ENCODE measurements at places on chromosomes 7 and 10.

GRCh38 chr7:23462846-23463245 is 7.4 kb downstream of the IGF2BP3 start:
- DNase-seq, result no peak

DNA sequence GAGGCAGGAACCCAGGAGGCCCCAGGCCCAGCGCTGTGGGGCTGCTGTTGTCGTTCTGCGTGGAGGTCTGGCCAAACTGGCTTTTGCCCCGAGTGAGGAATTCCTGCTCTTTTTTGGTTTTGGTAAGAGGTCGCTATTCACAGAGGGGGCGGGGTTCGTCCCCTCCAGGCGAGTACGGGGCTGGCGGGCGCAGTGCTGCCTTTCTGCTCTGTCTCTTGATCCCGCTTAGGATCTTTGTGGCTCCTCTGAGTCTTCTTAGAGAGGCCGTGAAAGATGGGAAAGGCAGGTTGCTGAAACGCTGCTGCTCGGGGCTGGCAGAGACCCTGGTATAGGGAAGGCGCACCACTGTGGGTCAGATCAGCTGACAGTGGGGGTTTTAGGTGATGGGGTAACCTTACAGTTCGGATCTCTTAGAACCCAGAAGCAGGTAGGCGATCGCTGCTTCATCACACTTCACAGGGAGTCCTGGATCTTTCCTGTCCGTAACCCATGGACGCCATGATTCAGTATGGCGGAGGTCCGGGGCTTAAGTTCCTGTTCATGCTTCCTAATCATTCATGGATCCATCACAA is 136.7 kb downstream of the KIF20B start:
- DNase-seq, result no peak

DNA sequence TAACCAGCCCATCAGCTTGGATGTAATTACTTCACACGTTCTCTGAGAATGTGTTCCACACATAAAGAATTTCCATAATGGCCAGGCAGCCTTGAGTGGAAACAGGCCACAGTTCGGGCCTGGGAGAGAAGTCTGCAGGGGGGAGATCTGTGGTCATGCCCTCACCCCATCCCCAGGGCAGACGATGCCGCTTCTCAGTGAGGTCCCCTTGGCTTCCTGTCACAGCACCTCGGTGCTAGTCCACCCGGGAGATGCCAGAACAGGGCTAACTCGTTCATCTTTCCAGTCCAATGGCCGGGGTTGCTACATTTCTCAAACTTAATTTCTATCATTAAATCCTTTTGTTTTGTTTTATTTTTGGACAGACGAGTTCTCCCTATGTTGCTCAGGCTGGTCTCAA is 624.1 kb downstream of the PTPRN2 start:
- DNase-seq, result no peak

DNA sequence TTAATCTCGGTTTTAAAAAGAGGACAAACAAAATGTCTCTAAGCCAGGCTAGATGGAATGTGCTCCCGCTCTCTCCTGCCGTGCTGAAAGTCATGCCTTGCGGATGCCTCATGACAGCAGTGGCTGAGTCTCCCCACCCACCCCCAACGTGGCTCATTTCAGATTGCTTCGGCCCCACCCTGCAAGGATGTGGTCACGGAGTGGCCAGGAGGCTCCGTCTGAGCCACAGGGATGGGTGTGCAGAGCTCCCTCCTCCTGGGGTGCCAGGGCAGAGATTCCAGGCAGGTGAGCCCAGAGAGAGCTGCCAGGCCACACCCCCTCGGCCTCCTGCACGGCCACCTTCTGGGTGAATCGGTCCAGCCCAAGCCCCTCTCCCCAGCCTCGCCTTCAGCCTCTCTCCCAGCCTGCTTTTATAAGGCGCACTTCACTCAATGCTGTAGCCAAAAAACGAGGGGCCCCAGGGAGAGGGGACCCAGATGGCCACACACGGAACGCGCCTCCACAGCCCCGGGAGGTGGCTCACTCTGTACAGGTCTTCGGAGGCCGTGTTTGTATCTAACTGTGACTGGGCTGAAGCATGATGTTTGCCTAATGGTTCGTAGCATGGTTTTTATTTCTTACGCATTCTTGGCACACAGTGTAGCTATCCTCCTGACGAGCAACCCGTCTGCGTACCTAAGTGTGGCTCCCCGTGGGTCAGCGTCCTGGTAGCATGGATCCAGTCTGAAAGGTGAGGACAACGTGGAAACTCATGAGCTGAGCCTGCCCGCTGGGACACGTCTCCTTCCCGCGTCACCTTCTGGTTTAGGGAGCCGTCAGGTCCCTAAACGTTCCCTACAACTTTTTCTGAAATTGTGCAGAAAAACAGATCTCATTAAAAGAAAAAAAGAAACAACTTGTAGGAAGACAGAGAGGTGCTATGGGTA is 413.8 kb upstream of the FOXK1 start:
- no peak for DNase-seq

DNA sequence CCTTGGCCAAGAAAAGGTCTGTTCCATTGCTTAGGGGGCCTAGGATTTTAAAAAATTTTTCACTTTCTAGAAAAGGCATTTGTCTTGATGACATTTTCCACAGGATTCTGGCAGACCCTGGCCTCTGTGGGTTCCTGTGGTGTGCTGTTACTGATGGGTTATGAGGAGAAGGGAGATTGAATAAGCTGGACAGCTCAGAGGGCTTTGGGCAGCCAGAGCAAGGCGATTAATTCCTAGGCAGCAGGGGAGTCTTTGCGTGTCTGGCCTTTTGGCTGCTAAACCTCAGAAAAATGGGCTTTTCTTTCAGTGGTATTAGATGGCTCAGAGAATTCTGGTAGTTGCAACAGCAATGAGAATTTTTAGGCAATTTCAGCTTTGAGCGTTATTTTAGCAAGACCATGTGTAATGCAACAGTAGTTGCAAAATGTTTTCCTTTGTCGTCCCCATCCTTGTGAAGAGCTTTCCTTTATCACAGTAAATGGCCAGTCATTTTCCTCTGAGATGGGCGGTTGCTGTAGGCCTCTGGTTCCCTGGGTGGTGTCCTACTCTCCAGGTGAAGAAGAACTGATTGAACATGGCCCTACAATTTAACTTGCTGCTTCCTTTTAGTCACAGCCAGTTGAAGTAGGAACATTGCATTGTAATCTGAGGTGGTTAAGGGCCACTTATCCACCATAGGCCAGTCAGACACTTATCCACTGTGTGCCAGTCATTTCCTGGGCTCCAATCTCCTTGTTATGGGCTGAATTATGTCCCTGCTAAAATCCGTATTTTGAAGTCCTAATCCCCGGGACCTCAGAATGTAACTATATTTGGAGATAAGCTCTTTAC is 43.2 kb downstream of the SH2D4B start:
- DNase-seq, result no peak

- DNase-seq, result no peak
Measured at GRCh38 chr7:51228386-51228958, 88.1 kb downstream of the COBL start.

GRCh38 chr7:83520726-83521125 is 128.2 kb downstream of the SEMA3E start:
- no peak for DNase-seq

GRCh38 chr7:44145969-44146911 is 5.1 kb upstream of the MYL7 start:
- DNase-seq, result peak; percentile 69

GRCh38 chr10:110035070-110035921 is 27.5 kb downstream of the ADD3 start:
- no peak for DNase-seq

DNA sequence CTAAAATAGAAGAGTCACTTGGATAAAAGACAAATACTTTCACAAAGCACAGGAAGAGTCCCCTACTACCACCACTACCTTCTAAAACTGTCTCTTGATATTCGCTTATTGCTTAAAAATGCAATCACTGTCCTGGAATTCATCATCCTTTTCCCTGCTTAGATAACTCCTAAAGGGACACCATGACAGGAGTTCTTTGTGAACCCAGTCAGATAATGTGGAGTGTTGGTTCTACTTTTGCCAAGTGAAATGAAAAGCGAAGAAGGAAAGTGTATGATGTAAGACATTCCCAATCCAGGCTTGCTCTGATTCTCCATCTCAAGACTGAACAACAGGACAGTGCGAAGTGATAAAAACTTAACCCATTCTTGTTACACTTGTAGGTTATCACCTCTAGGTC is 103.0 kb downstream of the MTERF1 start:
- no peak for DNase-seq

GRCh38 chr7:14420768-14421167 is 431.3 kb upstream of the ETV1 start:
- no peak for DNase-seq

GRCh38 chr7:44367475-44368043 is 42.2 kb upstream of the CAMK2B start:
- no peak for DNase-seq

GRCh38 chr7:100582041-100582579 is 3.8 kb downstream of the LRCH4 start:
- DNase-seq, result no peak

GRCh38 chr7:2717293-2718261 is 29.6 kb downstream of the AMZ1 start:
- DNase-seq, result no peak

GRCh38 chr7:55071411-55072175 is 52.8 kb downstream of the EGFR start:
- DNase-seq, result no peak

DNA sequence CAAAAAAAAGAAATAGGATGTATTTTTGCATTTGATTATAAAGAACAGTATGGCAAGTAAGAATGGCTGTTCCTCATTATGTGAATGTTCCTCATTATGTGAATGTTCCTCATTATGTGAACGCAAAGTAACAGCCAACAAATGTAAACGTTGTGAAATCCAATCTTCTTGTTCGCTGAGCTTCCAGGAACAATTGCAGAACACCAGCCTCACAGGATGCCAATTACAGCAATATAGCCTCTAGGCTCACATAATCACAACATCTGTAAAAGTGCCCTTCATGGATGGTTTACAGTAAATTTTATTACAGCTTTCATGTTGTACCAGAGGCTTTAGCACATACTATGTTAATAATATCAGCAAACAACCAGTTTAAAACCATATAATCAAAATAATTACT is 71.6 kb downstream of the THSD7A start:
- DNase-seq, result no peak

DNA sequence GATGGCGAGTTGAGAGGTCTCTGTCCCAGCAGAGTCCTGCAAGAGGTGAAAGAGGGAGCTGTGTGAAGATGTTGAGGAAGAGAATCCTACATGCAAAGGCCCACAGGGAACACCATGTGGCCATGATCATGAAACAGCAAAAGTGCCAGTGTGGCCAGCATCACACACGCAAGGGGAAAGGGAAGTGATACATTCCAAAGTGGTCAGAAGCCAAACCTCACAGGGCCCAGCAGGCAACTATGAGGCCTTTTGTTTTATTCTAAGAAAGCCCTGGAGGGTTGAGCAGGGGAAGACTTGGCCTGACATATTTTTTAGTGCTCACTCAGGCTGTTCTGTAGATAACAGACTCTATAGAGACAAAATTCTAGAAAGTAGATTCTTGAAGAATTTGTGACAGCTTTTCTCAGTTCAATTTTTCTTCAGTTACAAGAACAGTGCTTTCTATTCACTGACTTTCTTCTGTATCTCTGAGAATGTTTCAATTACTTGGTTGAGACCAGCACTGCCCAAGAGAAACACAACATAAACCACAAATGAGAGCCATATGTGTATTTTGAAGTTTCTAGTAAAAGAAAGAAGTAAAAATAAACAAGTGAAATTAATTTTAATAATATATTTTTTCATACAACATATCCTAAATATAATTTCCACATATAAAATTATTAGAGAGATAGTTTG is 82.3 kb downstream of the HTR7 start:
- DNase-seq, result no peak

GRCh38 chr10:122854648-122855047 is 9.0 kb upstream of the CUZD1 start:
- no peak for DNase-seq

- DNase-seq, result no peak
Measured at GRCh38 chr7:146961617-146962016, 845.0 kb downstream of the CNTNAP2 start.

GRCh38 chr10:103439776-103440175 is 12.4 kb downstream of the CALHM2 start:
- no peak for DNase-seq

DNA sequence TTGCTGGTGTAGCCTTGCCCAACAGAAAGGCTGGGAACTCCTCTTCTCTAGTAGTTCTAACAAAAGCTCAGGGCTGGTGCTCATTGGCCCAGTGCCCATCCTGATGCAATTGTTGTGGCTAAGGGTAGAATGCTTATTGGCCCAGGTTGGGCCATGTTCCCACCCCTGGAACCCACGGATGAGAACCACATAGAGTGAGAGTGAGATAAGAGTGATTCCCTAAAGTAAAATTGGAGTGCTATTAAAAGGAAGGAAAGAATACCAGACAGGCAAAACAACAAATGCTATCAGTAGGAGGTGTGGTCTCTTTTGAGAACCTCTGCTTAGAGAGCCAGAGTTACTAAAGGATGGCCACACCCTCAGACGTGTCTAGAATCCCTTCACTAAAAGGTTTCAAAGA is 49.2 kb downstream of the LGI1 start:
- no peak for DNase-seq

GRCh38 chr7:93980744-93981479 is 23.2 kb downstream of the BET1 start:
- no peak for DNase-seq

DNA sequence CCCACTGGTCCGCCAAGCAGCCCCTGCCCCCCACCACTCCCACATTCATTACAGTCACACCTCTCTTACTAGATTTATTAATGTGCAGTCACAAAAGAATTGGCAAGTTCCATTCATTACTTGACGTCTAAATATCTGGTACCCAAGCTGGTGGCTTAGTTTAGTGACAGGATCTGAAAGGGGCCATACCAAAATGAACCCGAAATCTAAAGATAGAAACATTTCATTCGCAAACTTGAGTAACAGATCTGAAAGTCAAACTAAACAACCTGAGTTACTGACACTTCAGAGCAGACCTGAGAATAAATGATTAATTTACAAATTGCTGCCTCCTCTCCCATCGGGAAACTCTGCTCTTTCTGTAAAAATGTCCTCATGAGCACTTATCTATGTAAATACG is 53.4 kb downstream of the TNS3 start:
- no peak for DNase-seq

DNA sequence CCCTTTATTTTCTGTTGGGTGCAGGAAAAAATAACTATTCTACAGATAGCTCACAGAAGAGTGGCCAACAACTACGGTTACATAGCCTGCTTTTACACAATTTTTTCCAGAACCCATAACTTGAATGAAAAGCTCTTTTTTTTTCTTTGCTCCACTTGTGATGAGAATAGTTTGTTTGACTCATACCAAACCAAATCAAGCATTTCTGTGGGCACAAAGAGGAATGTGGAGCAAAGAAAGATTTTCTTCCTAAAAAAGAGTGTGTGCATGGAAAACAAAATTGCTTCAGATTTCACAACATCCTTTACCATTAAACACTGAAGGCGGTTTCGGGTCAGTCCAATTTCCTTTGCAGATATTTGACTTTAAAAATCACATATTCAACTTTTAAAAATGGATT is 54.8 kb upstream of the RAB11FIP2 start:
- no peak for DNase-seq

All from activated T-helper 2 cell treated with anti-CD3 and anti-CD28 coated beads, Interferon-gamma antibody, Interleukin-2, Interleukin-4, amounts not matched to agents 10 μg/mL and 5 μg/mL and 100 μg/mL, durations not matched to agents 14 hours and 24 hours and 36 hours (primary cell).